ENCODE measurements at places on chromosomes 2 and 18. TPM values are rescaled to one million over a fixed set of nuclear protein-coding genes. Genes with fewer than 3 reads are reported as not detected.

SLC5A7 gene
- not detected for total RNA-seq

IL1RL2 gene
- not detected for total RNA-seq

GKN2 gene
- total RNA-seq, result 0.24 TPM

POMC gene
- total RNA-seq, result not detected

DNA sequence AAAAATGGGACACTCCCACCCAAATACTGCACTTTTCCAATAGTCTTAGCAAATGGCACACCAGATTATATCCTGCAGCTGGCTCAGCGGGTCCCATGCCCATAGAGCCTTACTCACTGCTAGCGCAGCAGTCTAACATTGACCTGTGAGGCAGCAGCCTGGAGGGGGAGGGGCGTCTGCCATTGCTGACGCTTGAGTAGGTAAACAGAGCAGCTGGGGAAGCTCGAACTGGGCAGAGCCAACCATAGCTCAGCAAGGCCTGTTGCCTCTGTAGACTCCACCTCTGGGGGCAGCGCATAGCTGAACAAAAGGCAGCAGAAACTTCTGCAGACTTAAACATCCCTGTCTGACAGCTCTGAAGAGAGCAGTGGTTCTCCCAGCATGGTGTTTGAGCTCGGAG is 110.4 kb downstream of the CTIF start:
- no peak for DNase-seq

GRCh38 chr2:109172556-109173105 is 43.6 kb downstream of the SH3RF3 start:
- no peak for DNase-seq

DNA sequence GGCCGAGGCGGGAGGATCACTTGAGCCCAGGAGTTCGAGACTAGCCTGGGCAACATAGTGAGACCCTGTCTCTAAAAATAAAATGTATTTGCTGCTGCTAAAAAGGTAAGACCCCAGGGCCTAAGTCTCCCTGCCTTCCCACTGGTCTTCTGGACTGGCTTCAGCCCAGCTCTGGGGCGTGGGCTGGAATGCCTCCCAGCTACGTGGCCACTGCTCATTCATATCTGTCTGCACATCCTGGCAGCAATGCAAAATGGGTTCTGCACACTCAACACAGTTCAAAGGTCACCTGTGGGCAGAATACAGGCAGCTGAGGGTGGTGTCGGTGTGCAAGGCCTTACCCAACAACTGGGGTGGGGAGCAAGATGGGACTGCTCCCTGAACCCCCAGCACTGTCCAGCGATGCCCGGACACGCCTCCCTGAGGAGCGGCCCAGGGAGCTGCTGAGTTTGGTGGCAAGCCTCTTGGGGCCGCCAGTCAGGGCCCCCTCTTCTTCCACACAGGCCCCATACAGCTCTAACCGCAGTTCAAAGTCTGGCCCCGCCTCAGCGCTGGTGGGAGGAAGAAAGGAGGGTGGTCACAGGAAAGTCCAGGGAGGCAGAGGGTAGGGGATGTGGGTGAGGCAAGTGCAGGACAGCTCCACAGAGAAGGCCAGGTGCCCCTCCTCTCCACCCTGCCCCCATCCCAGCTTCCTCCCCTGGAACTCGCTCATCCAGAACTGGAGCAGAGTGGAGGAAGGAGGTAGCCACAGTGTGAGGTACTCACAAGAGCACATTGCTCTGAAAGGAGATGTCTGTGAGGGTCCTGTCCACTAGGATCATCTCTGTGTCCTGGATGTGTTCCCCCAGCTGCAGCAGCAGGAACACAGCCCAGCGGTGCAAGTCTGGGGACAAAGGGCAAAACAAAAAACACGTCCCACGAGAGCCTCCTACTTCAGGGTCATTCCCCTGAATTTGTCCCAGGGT is 8.2 kb downstream of the WDR54 start:
- no peak for DNase-seq

- no peak for DNase-seq
Observed at GRCh38 chr18:61596296-61596695, 263.1 kb downstream of the CDH20 start.
